Germinal center (tissue), 1 donor: ENCODE measurements at places on chromosomes 2 and 18.

GRCh38 chr2:72154386-72154975 lies 6.8 kb upstream of the CYP26B1 start:
- DNase-seq, result no peak

GRCh38 chr2:6773007-6773693 lies 92.6 kb downstream of the CMPK2 start:
- peak; percentile 77 for DNase-seq

DNA sequence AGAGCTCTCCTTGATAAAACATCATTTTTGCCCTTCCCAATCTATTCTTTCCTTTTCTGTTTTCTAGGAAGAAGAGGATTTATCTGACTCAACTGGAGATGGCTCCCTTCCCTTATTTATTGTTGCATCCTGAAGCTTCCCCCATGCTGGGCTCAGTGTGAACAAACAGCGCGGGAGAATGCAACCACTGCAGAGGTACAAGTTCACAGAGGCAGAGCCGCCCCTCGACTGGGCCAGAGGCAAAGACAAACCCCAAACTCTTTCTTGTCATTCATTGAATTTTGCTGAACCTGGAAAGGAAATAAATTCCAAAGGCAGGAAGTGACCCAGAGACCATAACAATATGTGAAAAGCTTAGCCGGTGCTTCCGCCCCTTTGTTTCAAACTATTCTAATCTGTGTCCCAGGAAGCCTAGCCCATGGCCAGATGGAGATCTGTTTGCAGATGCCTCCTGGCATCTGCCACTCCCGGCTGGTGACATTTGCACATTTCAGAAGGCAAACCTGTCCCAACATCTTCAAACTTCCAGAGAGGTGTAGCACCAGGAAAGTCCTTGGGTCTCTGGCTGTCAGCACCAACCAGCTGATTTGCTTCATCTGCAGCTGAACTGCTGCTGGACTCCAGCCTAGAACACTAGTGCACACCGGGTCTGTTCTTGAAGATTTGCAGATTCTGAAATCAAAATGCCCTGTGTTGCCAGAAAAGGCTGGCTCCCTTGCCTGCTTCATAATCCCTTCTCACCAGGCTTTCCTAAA lies 79.4 kb upstream of the MAP4K3 start:
- DNase-seq, result no peak

DNA sequence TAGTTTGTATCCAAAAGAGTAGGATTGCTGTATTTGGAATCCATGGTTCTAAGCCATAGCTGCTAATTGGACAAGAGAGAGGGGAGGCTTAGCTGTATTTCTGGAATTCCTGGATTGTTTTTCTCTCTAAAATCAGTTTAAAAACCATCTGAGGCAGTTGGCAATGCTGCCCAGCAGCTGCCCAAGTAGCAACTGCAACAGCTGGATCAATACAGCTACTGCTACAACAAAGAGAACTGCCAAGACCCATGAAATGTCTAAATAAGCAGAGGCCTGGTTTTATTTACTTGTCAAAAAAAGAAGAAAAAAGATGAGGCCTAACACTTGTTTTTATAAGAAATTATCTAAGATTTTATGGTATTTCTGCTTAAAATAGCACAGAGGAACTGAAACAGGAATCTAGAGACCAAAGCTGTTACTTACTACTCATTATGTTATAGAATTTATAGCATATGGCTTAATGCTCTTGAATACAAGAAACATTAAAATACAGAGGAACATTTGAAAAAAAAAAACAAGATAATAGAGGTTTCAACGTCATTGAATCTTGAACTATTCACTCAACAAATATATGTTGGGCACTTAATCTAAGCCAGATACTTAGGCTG lies 39.1 kb downstream of the TMEFF2 start:
- DNase-seq, result no peak

- no peak for DNase-seq
Observed at GRCh38 chr2:10709290-10709939, 12.0 kb upstream of the ATP6V1C2 start.

GRCh38 chr2:123912171-123912570 lies 112.9 kb upstream of the CNTNAP5 start:
- no peak for DNase-seq

DNA sequence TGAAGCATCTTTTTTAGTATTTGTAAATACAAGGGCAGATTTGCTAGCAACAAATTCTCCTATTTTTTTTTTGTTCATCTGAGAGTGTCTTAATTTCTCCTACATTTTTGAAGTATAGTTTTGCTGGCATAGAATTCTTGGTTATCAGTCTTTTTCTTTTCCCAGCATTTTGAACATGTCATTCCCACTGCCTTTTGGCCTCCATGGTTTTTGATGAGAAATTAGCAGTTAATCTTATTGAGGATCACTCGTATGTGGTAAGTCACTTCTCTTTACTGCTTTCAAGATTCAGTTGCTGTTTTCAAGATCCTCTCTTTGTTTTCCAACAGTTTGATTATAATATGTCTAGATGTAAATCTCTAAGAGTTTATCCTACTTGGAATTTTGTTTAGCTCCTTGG lies 16.9 kb upstream of the RNF149 start:
- DNase-seq, result no peak

GRCh38 chr2:102100371-102101096 lies 42.0 kb upstream of the IL1R1 start:
- DNase-seq, result no peak

GRCh38 chr2:17059458-17059857 lies 393.8 kb upstream of the CYRIA start:
- no peak for DNase-seq

DNA sequence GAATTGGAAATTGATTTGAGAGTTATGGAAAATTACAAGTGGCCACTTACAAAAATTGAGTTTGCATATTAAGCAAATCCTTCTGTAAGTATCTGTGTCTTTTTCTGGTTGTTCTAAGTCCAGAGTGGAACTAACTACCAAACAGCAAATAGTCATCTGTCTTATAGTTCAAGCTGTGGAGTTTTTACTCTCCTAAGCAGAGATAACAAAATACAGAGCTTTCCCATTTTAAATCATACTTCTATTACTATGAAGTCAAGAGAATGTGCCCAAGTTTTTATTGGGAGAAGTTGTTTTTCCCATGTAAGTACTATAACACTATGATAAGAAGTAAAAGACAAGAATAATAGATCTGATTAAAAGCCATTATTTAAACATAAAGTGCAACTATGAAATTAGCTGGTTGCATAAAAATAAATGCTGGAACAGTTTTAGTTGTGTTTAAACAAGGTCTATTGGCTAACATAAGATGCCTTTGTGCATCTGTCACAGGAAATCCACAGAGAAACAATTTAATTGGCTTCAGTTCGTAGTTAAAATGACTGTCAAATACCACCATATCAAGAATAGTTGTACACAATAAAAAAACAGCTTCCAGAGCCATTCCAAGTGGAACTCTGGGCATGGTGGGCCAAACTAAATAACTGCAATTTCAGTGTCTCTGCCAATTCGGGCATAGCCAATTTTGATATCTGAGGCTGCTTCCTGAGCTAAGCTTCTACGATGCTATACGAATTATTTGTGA lies 1467.4 kb upstream of the NXPH2 start:
- no peak for DNase-seq

DNA sequence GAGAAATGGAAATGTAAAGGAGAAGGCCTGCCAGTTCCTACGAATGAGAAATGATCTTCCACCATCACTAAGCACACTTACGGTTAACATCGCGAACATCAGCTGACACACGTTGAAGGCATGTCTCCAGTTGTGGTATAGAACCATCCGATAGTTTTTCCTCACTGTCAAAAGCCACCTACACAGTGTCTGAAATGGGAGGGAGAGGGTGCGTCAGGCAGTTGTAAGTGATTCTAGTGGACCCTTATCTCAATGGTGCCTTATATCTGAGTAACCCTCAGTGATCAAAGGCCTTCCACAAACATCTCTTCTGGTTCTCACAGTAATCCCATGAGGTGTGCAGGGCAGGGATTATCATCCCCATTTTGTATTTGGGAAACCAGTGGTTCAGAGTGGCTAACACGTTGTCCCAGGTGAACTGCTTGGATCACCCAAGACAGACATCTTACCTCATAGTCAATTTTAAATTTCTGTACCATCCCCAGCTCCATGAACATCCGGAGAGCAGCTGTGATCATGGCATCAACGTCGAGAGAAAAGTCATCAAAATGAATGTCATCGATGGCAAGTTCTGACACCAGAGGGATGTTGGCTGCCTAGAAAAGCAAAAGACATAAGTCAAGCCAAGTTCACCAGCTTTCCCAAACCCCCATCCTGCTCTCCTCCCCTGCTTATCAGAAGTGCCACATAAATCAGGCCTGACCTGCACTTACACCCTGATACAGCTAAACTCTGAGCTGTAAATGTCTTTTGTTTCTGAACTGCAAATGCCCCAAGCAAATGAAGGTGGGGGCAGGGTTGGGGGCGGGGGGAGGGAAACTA lies 335.2 kb downstream of the AGPS start:
- no peak for DNase-seq

- no peak for DNase-seq
Observed at GRCh38 chr2:207227062-207227748, 61.5 kb upstream of the KLF7 start.

GRCh38 chr2:172613615-172614231 lies 57.8 kb downstream of the PDK1 start:
- no peak for DNase-seq

DNA sequence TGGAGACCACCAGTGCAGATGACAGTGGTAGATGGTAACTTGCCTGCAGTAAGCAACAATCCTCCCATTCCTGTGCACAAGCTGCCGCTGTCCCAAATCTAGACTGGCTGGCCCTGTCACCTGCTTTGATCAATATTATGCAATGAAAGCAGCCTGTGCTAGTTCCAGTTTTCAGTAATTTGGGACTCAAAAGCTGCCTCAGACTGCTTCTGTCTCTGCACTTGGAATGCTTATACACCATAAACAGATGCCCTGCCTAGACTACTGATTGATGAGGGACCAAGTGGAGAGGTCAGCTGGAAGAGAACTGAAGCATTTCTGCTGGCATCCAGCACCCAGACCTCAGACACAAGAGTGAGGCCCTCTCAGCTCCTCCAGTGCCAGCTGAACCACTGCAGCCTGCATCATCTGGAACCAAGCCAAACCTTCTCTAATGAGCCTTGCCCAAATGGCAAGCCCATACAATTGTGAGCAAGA lies 24.9 kb downstream of the CCBE1 start:
- no peak for DNase-seq

GRCh38 chr18:79260023-79260422 lies 135.7 kb upstream of the NFATC1 start:
- DNase-seq, result no peak

- DNase-seq, result no peak
Observed at GRCh38 chr2:225454412-225454811, 54.9 kb downstream of the NYAP2 start.

GRCh38 chr2:174750923-174751441 lies 13.3 kb downstream of the CHRNA1 start:
- DNase-seq, result no peak

GRCh38 chr18:28281400-28281799 lies 104.5 kb upstream of the CDH2 start:
- DNase-seq, result no peak
